ENCODE measurements at places on chromosomes 7 and 10.

GRCh38 chr10:61899997-61900828, 1.3 kb upstream of the ARID5B start:
- peak; percentile 51 for DNase-seq

- no peak for DNase-seq
These were observed 48.4 kb upstream of the GLI3 start for GRCh38 chr7:42285383-42285824.

- DNase-seq = no peak
These were observed 484.8 kb upstream of the ANKRD30A start for GRCh38 chr10:36640626-36641025.

DNA sequence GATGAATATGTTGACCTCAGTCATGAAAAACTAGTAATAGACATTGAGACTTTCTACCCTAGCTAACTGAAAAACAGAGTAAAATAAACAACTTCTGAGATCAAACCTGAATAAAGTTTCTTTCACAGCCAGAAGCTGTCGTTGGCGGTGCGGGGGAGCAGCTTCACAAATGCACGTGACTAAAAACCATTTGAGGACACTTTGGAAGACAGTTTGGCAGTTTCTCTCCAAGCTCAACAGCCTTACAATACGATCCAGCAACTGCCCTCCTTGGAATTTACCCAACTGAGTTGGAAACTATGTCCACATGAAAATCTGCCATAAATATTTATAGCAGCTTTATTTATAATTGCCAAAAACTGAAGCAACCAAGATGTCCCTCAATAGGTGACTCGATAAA, 63.1 kb downstream of the CYTH3 start:
- no peak for DNase-seq

DNA sequence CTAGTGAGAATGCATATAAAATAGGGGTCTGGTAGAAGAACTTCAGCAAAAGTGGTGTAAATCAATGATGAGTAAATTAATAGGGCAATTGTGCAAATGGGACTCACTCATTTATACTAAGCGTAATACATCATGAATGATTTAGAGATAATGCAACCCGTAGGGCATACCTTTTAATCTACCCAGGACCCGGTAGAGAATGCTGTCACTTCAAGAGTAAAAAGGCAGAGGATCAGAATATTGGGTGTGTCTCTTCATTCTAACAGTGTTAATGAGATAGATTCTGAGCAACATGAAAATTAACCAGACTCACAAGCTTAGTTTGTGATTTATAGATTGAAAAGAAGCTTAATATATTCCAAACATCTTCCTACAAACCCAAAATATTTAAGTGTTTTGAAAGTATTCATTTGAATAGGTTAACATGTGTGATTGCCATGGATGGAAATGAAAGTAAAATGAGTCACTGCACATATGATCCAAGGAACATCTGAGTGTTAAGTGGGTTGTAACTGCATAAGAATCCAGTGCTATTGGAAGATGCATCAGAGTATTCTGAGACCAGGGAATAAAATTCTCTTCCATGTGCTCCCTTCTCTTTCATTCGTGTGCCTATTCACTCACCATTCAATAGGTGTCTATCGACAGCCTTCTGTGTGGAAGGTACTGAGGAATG, 690.6 kb downstream of the AUTS2 start:
- no peak for DNase-seq

- no peak for DNase-seq
These were observed 2.0 kb upstream of the STRA8 start for GRCh38 chr7:135231686-135232085.

DNA sequence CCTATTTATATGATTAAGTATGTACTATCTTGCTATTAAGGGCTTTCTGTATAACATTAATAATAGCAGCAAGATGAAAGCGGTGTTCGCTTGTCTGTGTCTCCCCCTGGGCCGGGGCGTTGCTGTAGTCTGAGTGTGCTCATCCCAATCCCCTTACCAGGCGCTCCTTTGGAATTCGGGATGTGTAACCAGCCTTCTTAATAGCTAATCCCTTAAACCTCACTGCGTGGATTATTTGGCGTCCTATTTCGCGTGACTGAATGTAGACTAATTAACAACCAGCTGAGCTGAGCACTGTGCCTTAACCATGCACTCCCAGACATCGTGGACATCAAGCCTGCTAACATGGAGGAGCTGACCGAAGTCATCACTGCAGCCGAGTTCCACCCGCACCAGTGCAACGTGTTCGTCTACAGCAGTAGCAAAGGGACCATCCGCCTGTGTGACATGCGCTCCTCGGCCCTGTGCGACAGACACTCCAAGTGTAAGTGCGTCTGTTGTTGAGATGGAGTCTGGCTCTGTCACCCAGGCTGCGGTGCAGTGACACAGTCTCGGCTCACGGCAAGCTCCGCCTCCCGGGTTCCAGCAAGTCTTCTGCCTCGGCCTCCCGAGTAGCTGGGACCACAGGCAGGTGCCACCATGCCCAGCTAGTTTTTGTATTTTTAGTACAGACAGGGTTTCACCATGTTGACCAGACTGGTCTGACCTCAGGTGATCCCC, 36.6 kb downstream of the BNIP3 start:
- DNase-seq = no peak

GRCh38 chr10:83038631-83039030, 1100.7 kb upstream of the GHITM start:
- DNase-seq = no peak

DNA sequence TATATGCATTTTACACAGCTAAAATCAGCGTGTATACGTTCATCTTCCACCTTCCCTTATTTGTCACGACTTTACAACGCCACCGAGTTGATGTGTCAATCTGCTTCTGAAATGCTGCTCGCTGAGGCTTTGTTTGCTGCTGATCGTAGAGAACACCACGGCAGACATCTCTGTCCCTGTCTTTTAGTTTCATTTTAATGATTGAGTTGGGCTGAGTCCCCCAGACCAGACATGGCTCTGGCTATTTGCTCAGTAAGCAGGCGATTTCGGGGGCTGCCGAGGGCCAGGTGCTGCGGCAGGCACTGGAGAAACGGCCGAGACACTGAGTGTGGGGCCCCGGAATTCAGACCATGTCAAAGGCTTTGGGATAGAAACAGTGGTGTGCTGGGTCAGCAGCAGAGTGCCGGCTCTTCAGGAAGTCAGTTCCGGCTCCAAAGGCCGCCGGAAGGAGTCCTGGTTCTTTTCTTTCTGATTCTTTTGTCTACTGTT, 5.0 kb downstream of the LRRC27 start:
- no peak for DNase-seq

GRCh38 chr7:6432781-6433180, 15.0 kb downstream of the DAGLB start:
- DNase-seq = no peak

- DNase-seq = no peak
These were observed 39.8 kb upstream of the AKR1E2 start for GRCh38 chr10:4786043-4786839.

GRCh38 chr7:143199040-143199439, 15.8 kb downstream of the TAS2R39 start:
- no peak for DNase-seq

DNA sequence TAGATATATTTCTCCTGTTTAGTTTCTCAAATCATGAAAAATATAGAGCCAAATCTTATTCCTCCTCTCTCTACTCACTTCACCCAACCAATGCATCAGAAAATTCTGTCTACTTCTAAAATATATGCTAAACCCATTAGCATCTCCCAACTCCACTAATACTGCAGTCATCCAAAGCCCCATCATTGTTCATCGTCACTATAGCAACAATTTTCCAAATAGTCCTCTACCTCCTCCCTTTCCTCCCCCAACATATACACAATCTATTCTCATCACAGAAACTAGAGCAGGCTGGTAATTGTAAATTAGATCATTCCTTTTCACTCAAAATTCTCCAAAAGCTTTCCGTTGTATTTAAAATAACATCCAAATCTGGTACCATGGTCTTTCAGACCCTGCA, 38.4 kb upstream of the C10orf120 start:
- no peak for DNase-seq

DNA sequence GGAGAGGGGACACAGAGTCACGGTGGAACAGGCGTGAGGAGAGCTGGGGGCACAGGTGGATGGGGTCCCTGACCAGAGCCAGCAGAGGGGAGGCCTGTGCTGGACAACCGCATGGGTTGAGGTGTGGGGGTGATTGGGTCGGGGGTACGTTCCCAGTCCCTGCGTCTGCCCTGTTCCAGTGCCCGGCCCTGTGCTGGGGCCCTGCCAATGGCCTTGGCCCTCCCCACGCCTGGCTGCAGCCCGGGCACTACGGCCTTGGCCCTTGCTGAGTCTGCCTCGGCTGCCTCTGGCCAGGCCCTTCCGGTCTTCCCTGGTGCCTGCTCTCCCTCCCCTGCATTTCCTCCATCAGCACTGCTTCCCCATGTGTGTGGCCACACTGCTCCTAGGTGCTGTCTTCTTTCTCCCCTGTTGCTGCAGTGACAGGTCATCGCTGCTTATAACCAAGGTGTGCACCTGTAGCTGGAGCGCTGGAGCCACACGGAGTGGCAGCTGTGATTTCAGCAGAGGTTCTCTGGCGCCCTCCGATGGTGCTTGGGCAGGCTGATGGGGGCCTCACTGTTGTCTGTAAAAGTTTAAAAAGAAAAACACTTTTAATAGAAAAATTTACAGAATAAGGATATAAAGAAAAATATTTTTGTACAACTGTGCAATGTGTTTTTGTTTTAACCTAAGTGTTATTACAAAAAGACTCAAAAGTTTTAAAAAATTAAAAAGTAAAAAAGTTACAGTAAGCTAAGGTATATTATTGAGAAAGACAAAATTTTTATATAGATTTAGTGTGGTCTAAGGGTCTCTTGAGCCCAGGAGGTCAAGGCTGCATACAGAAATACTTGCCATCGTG, 45.2 kb upstream of the BHLHA15 start:
- no peak for DNase-seq

GRCh38 chr7:74174606-74175082, 488 bp downstream of the EIF4H start:
- DNase-seq = peak; percentile 69

- DNase-seq = no peak
These were observed 172.3 kb downstream of the AKR1D1 start for GRCh38 chr7:138248609-138249008.

DNA sequence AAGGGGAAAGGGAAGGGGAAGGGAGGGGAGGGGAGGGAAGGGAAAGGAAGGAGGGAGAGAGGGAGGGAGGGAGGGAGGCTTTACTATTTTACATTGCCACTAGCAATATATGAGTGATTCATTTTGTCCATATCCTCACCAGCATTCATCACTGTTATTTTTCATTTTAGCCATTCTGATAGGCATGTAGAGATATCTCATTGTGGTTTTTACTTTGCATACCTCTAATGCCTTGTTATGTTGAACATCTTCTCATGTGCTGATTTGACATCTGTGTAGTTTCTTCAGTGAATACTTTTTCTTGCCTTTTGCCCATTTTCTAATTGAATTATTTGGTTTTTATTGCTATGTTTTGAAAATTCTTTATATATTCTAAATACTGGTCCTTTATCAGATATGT, 52.7 kb downstream of the GCC1 start:
- no peak for DNase-seq

DNA sequence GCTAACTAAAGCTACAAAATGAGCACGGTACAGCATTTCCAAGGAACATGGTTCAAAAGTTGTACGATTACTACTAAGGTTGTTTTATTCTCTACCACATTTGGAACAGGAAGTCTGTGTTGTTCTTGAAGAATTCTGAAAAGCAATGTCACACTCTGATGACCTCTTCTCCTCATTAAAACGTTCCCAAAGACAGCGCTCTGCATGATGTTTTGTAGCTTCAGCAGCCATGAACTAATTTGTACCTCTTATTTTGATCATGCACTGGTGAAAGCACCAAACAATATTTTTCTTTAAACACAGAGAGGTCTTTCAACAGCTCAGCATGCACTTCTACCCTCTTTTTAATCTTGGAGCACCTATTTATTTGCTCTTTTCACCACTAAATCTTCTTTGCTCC, 75.0 kb upstream of the TES start:
- DNase-seq = no peak

DNA sequence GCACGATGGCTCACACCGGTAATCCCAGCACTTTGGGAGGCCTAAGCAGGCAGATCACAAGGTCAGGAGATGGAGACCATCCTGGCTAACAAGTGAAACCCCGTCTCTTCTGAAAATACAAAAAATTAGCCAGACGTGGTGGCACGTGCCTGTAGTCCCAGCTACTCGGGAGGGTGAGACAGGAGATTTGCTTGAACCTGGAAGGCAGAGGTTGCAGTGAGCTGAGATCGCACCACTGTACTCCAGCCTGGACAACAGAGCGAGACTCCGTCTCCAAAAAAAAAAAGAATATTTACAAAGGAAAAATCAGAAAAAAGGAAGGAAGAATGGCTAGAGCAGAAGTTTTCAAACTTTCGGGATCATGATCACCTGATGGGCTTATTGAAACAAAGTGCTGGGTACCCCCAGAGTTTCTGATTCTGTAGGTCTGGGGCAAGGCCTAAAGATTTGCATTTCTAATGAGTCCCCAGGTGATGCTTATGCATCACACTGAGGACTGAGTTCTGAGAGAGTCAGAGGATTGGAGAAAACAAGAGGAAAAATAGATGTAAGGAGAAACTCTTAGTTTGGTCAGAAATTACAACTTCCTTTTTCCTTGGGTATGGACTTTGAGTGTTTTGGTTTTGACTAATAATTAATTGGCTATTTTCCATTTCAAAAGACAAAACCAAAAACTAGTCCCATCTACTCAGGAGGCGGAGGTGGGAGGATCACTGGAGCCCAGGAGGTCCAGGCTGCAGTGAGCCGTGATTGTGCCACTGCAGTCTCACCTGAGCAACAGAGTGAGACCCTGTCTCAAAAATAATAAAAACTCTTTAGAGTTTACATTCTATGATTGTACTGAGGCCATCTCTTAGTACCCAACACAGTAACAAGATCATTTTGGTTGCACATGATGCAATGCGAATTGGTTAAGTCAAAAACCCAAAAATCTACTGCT, 14.4 kb downstream of the MARCHF5 start:
- DNase-seq = no peak

- no peak for DNase-seq
These were observed 92.9 kb upstream of the ADAM12 start for GRCh38 chr10:126481181-126481580.

DNA sequence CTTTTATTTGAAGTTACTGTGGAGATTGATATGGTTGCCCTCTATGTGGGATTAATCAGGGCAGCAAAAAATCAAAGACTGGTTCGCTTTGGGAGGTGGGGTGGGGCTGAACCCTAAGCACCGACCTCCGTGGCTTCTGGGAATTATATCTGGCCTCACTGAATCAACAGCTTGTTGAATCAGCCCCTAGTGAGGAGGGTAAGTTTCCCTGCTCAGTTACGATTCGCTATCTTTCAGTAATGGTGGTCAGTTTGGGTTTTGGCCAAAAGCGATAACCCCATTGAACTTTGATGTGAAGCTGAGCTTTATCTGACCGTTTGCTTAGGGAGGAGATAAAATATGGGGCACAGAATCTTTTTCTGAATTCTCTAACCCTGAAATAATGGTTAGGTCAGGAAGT, 16.6 kb upstream of the ARPC1A start:
- DNase-seq = no peak

DNA sequence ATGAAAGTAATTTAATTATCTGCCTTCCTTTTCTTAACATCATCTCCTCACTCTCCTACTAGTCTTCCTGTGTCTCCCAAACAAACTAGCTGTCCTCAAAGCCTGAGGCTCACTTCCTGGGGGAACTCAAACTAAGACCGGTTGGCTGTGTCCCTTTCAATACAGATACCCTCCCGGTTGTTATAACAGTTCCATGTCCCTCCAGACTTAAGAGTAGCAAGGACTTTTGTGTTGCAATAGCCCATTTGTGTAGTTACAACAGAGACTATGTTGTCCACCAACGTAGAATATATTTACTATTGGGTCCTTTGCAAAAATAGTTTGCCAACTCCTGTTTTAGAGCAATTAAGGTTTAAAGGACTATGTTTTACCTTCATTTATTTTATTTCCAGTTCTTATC, 8.6 kb upstream of the TARP start:
- no peak for DNase-seq
